ENCODE measurements at places on chromosomes 16 and 17.

DNA sequence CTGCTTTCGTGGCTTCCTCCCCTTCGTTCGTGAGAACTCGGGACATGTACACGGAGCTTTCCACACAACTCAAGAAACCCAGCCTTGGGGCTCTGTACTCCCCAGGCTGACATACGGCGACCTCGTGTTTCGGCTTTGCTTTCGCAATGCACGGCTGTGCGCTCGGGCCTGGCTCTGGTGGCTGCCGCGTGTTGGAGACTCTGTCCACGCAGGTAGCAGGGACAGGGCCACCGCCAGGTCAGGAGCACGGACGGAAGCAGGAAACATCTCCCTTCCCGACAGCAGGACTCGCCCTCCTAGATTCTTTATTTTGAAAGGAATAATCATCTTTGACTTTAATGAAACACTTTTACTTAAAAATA is 17.3 kb downstream of the UTS2R start:
- DNase-seq = no peak

GRCh38 chr16:81956213-81956948 is 54.9 kb downstream of the SDR42E1 start:
- no peak for DNase-seq

DNA sequence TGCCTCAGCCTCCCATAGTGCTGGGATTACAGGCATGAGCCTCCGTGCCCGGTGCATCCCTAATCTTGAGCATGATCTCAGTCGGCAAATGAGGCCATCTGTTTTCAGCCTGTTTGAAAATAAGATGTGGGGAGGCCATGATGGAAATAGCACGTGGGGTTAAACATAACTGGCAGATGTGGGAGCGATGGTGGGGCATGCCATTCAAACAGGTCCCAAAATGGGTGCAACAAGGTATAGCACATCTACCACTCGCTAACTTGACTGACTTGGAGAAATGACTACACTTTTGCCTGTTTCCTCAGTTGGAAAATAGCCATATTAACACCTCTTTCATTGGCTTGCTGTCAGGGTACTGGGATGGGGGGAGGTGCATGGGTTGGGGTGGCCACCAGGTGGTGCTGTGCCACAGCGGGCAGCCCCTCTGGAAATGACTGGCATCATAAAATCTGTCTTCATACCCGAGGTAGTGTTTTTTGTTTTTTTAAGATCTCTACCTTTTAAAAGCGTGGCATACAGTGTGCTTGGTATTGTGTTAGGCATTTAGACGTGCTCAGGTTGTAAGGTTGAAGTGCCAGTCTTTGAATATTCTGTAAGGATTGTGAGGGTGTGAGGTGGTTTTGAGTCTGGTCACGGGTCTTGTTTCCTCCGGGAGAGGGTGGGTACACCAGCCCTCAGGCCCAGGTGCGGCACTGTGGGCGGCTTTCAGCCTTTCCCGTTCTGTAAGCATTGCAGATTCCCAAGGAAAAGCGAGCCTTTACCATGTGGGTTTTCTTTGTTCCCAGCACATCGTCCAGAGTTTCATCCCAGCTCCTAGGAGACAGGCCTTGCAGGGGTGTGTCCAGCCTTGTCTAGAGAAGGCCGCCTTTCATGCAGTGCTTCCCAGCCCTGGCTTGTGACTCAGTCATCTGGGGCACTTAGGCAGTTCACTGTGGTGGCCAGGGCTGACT is 2.9 kb upstream of the TTYH2 start:
- peak; percentile 73 for DNase-seq

- no peak for DNase-seq
These were observed 126.1 kb upstream of the PLCG2 start for GRCh38 chr16:81652798-81653505.

GRCh38 chr17:38922538-38923297 is 2.7 kb upstream of the LASP1NB start:
- no peak for DNase-seq

GRCh38 chr16:27984121-27984520 is 79.4 kb downstream of the GSG1L start:
- DNase-seq = no peak

DNA sequence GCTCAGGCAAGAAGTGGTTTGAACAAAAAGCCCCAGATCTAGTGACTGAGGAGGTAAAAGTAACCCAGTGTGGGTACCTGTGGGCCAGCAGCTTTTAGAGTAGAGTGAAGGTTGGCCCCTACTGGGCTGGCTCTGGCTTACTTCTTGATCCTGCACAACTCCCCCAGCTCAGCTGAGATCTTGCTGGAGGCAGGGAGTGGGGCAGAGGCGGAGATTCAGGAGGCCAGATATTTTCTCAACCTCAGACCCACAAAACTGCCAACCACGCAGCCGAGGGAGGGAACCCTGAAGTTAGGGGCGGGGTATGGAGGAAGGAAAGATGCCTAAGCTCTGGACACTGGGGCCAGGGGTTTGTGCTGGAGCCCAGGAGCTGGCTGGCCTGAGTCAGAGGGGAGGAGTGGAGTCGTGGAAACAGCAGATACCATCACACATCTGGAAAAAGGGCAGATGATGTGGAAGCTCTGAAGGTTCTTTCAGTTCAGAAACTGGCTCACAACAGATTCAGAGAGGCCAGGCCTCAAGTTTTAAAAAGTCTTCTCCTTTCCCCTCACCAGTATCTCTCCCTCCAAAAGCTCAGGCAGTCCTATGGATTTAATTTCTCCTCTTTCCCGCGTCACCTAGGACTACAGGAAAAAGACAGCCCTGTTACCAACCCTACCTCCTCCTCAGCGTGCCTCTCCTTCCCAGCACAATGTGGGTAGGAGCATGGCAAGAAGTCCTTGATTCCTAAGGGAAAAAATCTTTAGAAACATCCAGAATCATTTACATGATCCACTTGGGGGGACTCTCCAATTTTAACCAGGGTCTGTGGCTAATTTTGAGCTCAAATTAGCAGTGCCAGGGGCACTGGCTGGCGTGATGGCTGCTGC is 48.1 kb downstream of the MYO18A start:
- no peak for DNase-seq

GRCh38 chr16:30394592-30395154 is 547 bp upstream of the ZNF48 start:
- DNase-seq = no peak

DNA sequence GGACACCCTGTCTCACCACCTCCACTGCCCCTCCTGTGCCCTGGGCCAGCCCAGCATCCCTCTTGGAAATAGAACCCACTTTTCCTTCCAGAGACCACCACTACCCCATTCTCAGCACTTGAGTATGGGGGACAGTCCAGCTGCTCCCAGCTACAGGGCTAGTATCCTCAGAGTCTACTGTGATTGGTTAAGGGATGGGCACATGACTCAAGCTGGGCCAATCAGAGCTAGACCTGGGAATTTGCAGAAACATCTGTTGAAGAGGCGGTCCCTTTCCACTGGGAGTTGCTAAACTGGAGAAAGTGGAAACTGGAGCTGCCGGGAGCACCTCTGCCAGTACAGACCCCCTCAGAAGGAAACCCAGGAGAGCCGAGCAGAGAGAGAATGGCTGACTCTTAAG is 156.6 kb downstream of the GSG1L start:
- no peak for DNase-seq

GRCh38 chr16:84950906-84951305 is 60.4 kb downstream of the ZDHHC7 start:
- DNase-seq = no peak

GRCh38 chr16:54347961-54348360 is 61.4 kb upstream of the IRX3 start:
- no peak for DNase-seq

DNA sequence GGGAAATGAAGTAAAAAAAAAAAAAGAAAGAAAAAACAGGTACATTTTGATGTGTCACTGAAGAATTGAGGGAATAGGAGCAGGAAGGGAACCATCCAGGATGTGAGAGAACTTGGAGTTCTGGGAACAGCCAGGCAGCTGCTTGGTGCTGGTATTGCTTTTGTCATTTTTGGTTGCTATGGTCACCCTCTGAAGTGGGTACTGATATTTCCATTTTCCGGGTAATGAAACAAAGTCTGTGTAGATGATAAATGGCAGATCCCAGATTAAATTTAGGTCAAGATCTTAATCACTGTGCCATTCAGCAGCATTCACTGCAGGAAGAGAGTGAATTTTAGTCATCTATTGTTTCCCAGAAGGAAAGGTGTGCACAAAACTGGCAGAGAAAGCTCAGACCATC is 93.6 kb downstream of the ABCA8 start:
- DNase-seq = no peak

- DNase-seq = no peak
These were observed 104.4 kb downstream of the CMIP start for GRCh38 chr16:81548876-81549546.

DNA sequence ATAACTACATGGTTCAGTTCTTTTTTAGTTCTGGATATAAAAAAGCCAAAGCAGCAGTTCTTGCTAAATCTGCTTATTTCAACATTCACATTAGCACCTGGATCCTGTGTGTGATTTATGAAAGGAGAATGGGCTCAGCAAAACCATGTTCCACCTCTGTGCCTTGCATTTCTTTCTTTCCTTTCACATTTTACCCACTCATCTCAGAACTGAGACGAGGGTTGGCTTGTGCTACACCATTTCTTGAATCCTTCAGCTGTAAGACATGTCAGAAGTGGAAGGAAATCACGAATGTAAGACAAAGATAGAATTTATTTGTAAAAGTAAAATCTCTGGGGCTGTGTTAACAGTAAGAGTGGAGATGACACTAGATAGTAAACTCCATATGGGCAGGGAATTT is 1.2 kb upstream of the UTP6 start:
- peak; percentile 52 for DNase-seq

DNA sequence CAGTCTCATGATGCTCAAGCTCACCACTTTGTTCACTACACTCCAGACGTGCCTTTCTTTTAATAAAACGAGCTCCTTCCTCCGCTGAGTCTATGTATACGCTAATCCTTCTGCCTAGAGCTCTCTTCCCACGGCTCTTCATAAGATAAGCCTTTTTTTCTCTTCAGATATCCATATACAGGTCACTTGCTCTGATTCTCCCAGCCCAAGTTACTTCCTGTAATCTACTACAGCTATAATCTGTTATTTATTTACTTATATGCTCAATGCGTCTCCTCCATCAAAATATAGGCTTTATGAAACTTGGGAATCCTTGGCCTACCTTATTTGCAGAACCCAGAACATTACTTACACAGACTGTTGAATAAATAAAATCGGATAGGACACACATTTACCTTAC is 17.4 kb downstream of the C16orf87 start:
- no peak for DNase-seq

- DNase-seq = no peak
These were observed 5.1 kb downstream of the CD300E start for GRCh38 chr17:74618451-74618850.

- DNase-seq = peak; percentile 74
These were observed at the start of gene CD19 for GRCh38 chr16:28931801-28932225. Gene CD19 (plus strand): TSS chr16:28931971. CDS start chr16:28932001, 30 bp downstream.

GRCh38 chr17:17826942-17827785 is 9.6 kb downstream of the SREBF1 start:
- no peak for DNase-seq

GRCh38 chr16:66085651-66086050 is 280.8 kb upstream of the CDH5 start:
- DNase-seq = no peak

DNA sequence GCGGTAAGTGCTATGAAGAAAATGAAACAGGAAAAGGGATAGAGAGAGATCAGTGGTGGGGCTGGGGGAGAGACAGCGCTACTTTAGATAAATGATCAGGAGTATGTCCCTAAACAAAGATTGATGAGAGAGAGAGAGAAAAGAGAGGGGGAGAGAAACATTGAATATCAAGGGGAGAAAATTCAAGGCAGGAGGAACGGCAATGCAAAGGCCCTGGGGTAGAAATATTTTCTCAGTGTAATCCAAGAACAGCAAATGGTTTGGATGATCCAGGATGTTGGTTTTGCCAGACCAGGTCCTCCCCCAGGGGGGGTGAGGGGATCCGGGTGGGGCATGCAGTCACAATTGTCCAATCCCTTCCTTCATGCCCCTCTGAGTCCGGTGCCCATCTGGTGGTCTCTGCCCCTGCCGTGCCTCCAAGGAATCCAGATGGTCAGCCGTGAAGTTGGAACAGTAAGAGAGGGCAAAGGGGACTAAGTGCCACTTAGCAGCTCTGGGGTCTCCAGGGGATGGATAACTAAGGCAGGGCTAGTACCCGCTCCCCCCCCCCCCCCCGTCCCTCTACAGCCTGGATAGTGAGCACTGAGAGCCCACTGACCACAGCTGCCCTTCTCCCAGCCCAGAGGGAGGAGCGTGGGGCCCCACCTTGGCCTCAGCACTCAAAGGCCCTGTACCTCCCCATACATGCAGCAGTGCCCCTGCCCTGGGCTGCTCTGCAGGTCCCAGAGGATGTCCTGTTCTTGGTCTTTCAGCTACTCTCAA is 43.7 kb downstream of the TMEM132E start:
- no peak for DNase-seq

- peak; percentile 80 for DNase-seq
These were observed 31.7 kb downstream of the SOCS1 start for GRCh38 chr16:11224096-11224893.

Data from GM06990 (cell line).